ENCODE measurements at places on chromosomes 7 and 10. TPM values are rescaled to one million over a fixed set of nuclear protein-coding genes. Genes with fewer than 3 reads are reported as not detected.

The SAP25 gene
- 3.8 TPM for polyA plus RNA-seq

GRCh38 chr10:26780793-26781601, 79.8 kb downstream of the ABI1 start:
- peak overlapping the region; percentile 75 for H3K27ac ChIP-seq
- no peaks in the 10 kb centered on the region for H3K27me3 ChIP-seq
- peak; percentile 73 for DNase-seq
- peaks cover 31% of the 10 kb centered on the region for H3K4me1 ChIP-seq

DNA sequence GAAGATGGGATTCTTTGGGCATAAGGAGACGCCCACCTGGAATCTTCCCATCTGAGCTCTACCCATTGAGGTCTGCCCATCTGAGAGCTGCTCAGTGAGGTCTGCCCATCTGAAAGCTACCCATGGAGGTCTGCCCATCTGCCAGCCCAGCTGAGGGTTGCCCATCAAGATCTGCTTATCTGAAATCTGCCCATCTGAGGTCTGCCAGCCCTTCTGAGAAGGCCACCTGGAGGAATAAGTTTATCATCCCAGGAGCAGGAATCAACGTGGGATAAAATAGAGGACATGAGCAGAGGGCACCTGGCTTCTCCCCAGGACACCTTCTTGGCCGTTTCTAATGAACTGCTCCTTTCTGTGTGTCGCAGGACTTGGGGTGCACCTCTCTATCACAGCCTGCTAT, 35.3 kb upstream of the PDZD8 start:
- no peak for DNase-seq
- H3K27me3 ChIP-seq: no peaks in the 10 kb centered on the region
- H3K4me3 ChIP-seq: no peak overlapping the region
- H3K4me1 ChIP-seq: no peaks in the 10 kb centered on the region

- H3K27me3 ChIP-seq: 0 out of 2 replicates have a peak, but pooled peaks cover 2% of the 10 kb centered on the region
- no peaks in the 10 kb centered on the region for H3K4me1 ChIP-seq
- no peaks in the 10 kb centered on the region for H3K36me3 ChIP-seq
- H3K27ac ChIP-seq: no peak overlapping the region
Measured at GRCh38 chr10:69786791-69787190, 14.9 kb upstream of the COL13A1 start.

DNA sequence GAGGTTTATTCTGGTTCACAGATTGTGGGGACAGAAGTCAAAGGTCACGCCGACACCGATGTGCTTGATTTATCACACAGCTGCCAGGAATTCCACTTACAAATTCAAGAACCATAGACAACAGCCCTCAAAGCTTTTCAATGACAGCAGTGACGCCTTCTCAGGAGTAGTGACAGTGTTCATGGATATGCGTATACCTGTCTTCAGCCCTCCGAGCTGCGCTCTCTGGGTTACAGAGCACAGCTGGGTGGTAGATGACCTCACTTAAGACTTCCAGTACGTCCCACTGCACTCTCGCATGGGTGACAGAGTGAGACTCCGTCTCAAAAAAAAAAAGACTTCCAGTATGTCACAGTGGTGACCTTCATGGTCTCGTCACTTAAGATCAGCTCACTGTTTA, 108.5 kb downstream of the TCERG1L start:
- H3K27me3 ChIP-seq: no peaks in the 10 kb centered on the region
- H3K27ac ChIP-seq: no peak overlapping the region
- no peak for DNase-seq
- H3K36me3 ChIP-seq: no peaks in the 10 kb centered on the region

- H3K36me3 ChIP-seq: no peaks in the 10 kb centered on the region
- no peak for DNase-seq
Measured at GRCh38 chr10:119191881-119192280, 13.3 kb upstream of the PRDX3 start.

DNA sequence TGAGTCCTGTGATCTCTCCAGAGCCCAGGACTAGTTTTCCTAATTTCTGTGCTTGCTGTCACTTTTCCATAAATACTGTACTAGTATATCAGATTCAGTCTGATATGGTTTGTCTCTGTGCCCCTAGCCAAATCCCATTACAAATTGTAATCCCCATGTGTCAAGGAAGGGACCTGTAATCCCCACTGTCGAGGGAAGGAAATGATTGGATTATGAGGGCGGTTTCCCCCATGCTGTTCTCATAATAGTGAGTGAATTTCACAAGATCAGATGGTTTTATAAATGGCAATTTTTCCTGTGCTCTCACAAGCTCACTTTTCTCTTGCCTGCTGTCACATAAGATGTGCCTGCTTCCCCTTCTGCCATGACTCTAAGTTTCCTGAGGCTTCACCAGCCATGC, 54.8 kb upstream of the IFRD1 start:
- H3K4me1 ChIP-seq: no peaks in the 10 kb centered on the region
- no peak overlapping the region for H3K4me3 ChIP-seq
- no peaks in the 10 kb centered on the region for H3K36me3 ChIP-seq
- no peak overlapping the region for H3K27ac ChIP-seq
- DNase-seq: no peak

DNA sequence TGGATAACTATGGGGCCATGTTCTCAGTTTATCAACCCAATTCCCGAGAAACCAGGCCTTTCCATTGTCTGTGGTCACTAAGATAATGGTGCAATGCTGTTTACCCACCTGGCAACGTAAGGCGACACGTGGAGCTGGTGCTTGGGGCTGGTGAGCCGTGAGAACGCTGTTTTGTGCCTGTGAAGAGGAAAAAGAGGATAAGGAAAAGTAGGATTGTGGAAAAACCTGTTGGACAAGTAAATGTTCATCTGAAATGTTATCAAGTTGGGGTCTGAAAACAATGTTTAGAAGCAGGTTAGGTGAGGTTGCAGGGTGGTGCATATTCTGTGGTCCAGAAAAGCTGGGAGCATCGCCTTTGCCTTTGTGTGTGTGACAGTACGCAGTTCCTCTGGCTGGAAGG, 88.5 kb downstream of the PPP1R17 start:
- H3K36me3 ChIP-seq: no peaks in the 10 kb centered on the region
- DNase-seq: peak; percentile 39
- H3K4me3 ChIP-seq: no peak overlapping the region
- H3K27ac ChIP-seq: no peak overlapping the region
- no peaks in the 10 kb centered on the region for H3K4me1 ChIP-seq

GRCh38 chr7:96532428-96532935, 177.2 kb downstream of the SEM1 start:
- H3K27me3 ChIP-seq: no peaks in the 10 kb centered on the region
- H3K4me1 ChIP-seq: no peaks in the 10 kb centered on the region
- H3K4me3 ChIP-seq: no peak overlapping the region
- DNase-seq: no peak
- H3K36me3 ChIP-seq: no peaks in the 10 kb centered on the region

DNA sequence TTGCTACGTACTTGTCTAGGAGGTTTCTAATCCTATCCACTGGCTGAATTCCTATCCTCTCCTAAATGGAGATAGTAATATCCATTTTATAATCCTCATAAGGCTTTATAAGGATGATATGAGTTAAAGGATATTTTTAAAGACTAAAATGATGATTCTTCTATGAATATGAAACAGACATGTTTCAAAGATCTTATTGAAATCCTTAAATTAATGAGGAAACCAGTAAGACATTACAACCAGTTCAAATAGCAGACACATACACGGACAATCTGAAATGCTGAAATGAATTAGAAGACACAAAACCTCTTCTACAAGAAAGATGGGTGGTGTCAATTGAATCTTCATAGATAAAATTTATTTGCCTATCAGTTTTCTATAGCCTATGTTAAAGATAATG, 132.9 kb upstream of the ANK3 start:
- H3K27me3 ChIP-seq: no peaks in the 10 kb centered on the region
- H3K27ac ChIP-seq: peak overlapping the region; percentile 90
- DNase-seq: no peak
- no peak overlapping the region for H3K4me3 ChIP-seq

GRCh38 chr10:103062854-103063590, 130.1 kb downstream of the NT5C2 start:
- peaks cover 8% of the 10 kb centered on the region for H3K4me1 ChIP-seq
- H3K27me3 ChIP-seq: no peaks in the 10 kb centered on the region
- H3K36me3 ChIP-seq: no peaks in the 10 kb centered on the region
- no peak overlapping the region for H3K27ac ChIP-seq
- DNase-seq: no peak
- no peak overlapping the region for H3K4me3 ChIP-seq

- peak; percentile 38 for DNase-seq
- no peak overlapping the region for H3K4me3 ChIP-seq
- H3K27me3 ChIP-seq: peaks cover 7% of the 10 kb centered on the region
- H3K27ac ChIP-seq: no peak overlapping the region
- H3K4me1 ChIP-seq: no peaks in the 10 kb centered on the region
- H3K36me3 ChIP-seq: no peaks in the 10 kb centered on the region
Measured at GRCh38 chr7:44193011-44193802, 4.0 kb upstream of the GCK start.

Measured in GM23338 (cell line).